ENCODE measurements at places on chromosomes 3 and 15.
A peak's percentile ranks its signal among the peaks of the same experiment; 100 is the strongest.

DNA sequence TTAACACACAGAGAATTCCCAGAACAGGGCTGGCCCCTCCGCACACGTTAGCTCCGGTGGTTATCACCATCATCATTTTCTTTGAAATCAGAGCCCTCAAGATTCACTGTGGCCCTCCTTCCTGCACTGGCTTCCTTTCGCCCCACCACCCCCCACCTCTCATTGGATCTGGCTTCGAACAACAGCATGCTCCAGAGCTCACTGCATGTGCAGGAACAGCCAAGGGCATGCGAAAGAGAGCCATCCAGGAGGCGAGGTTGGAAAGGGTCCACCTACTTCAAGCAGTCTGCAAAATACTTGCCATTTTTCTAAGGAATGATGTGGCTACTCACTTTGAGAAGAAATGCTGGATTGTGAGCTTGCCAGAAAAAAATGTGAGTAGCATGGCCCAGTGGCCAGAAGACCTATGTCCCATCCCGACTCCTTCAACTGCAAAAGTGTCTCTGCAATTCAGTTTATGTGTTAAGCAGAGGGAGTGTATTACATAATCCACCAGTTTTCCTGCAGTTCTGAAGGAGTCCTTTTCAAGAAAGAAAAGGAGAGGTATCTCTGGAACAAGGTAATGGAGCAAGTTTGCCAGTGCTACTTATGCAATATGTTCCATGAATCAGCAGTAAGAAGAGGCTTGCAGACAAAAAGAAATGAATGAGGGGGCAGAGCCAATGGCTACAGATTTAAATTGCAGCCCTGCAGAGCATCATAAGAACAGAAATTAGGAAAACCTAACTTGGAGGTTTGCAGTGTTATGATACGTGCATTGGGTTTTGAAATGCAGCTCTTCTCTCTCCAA is 92.8 kb downstream of the OCA2 start:
- H3K4me3 ChIP-seq = no peak overlapping the region
- no peaks in the 10 kb centered on the region for H3K36me3 ChIP-seq
- no peak overlapping the region for H3K27ac ChIP-seq
- DNase-seq = peak; percentile 80
- H3K4me1 ChIP-seq = no peaks in the 10 kb centered on the region

DNA sequence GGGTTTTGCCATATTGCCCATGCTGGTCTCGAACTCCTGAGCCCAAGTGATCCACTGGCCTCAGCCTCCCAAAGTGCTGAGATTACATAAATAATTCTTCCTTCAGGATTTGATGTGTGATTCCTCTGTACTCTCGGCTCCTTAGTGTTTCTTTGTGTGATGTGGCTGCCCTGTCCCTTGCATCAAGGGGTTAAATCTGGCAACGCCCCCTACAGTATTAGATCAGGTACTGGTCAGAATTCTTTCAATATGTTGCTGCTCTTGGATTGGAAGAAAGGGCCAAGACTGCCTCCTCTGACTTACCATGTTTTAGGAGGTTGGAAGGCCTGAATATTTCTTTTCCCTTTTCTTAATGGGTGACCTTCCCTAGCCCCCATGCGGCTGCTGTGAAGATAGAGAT is 390.6 kb upstream of the WNT5A start:
- no peak for DNase-seq
- no peak overlapping the region for H3K27ac ChIP-seq
- H3K4me1 ChIP-seq = no peaks in the 10 kb centered on the region
- H3K36me3 ChIP-seq = no peaks in the 10 kb centered on the region
- no peak overlapping the region for H3K4me3 ChIP-seq

GRCh38 chr3:4587061-4587837 is 94.1 kb downstream of the ITPR1 start:
- no peak overlapping the region for H3K4me3 ChIP-seq
- DNase-seq = no peak
- no peaks in the 10 kb centered on the region for H3K27me3 ChIP-seq
- no peaks in the 10 kb centered on the region for H3K36me3 ChIP-seq

- DNase-seq = no peak
- H3K4me1 ChIP-seq = no peaks in the 10 kb centered on the region
- no peaks in the 10 kb centered on the region for H3K27me3 ChIP-seq
- H3K36me3 ChIP-seq = no peaks in the 10 kb centered on the region
- H3K4me3 ChIP-seq = no peak overlapping the region
Observed at GRCh38 chr15:77857419-77857818, 220.1 kb downstream of the TBC1D2B start.

- no peak overlapping the region for H3K4me3 ChIP-seq
- no peaks in the 10 kb centered on the region for H3K4me1 ChIP-seq
- no peaks in the 10 kb centered on the region for H3K36me3 ChIP-seq
- H3K27me3 ChIP-seq = no peaks in the 10 kb centered on the region
- H3K27ac ChIP-seq = no peak overlapping the region
Observed at GRCh38 chr15:36960179-36960946, 140.0 kb downstream of the MEIS2 start.

- H3K4me3 ChIP-seq = no peak overlapping the region
- no peaks in the 10 kb centered on the region for H3K27me3 ChIP-seq
- H3K36me3 ChIP-seq = no peaks in the 10 kb centered on the region
Observed at GRCh38 chr15:52496776-52497470, 31.8 kb downstream of the MYO5A start.

- no peak for DNase-seq
- no peak overlapping the region for H3K27ac ChIP-seq
- peaks cover 14% of the 10 kb centered on the region for H3K4me1 ChIP-seq
- H3K36me3 ChIP-seq = no peaks in the 10 kb centered on the region
- H3K4me3 ChIP-seq = no peak overlapping the region
Observed at GRCh38 chr3:43892526-43892925, 201.8 kb downstream of the ABHD5 start.

DNA sequence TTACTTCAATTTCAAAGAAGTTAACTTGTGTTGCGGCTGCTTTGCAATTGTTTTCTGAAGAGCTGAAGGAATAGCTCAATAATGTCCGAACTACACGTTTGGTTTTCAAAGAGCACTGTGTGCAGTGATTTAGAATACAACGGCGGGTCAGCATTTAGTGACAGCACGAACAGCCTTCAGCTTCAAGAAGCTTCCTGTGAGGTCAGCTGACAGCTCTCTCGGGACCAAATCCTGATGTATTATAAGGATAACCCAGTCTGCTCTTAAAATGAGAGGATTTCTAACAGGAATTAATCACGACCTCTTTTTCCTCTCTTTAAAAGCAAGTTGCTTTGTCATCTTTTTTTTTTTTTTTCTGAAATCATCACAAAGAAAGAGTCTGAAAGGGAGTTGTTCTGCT is 97.9 kb upstream of the UNC13C start:
- no peaks in the 10 kb centered on the region for H3K27me3 ChIP-seq
- H3K36me3 ChIP-seq = no peaks in the 10 kb centered on the region
- H3K4me1 ChIP-seq = no peaks in the 10 kb centered on the region
- no peak overlapping the region for H3K4me3 ChIP-seq
- H3K27ac ChIP-seq = no peak overlapping the region

DNA sequence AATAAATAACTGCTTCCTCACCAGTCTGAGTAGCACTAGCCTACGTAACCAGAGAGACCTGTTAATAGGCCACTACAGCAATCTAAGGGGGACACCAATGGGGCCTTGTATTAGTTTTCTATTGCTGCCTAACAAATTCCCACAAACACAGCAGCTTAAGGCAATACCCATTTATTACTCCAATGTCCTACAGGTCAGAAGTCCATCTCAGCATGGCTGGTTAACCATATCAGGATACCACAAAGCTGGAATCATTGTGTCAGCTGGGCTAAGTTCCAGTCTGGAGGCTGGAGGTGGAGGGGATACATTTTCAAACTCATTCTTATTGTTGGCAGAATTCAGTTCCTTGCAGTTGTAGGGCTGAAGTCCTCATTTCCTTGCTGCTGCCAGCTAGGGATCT is 331.9 kb downstream of the ULK4 start:
- no peaks in the 10 kb centered on the region for H3K36me3 ChIP-seq
- no peak overlapping the region for H3K27ac ChIP-seq
- no peaks in the 10 kb centered on the region for H3K27me3 ChIP-seq

- no peak overlapping the region for H3K27ac ChIP-seq
- H3K27me3 ChIP-seq = no peaks in the 10 kb centered on the region
- no peaks in the 10 kb centered on the region for H3K36me3 ChIP-seq
- H3K4me3 ChIP-seq = no peak overlapping the region
- DNase-seq = no peak
Observed at GRCh38 chr3:188446766-188447165, 292.8 kb downstream of the LPP start.

DNA sequence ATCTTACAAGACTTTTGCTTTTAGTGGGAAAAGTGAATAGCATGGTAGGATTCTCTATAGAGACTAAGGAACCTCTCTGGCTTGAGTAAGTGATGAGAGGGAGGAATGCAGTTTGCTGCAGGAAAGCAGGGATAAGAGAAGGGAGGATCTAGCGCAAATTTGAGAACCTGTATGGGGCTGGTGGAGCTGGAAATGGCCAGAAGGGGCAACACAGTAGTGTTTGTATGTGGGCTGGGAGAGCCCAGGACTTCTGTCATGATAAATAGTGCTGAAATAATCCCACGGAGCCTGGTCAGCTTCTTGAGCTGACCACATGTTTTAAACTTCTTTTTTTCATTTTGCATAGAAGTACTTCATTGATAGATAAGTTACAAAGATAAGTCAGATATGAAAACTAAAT is 11.2 kb upstream of the SHC4 start:
- peaks cover 13% of the 10 kb centered on the region for H3K4me1 ChIP-seq
- no peaks in the 10 kb centered on the region for H3K36me3 ChIP-seq
- no peak overlapping the region for H3K4me3 ChIP-seq

GRCh38 chr3:186772281-186772694 is 11.1 kb upstream of the EIF4A2 start:
- peak overlapping the region; percentile 44 for H3K4me3 ChIP-seq
- DNase-seq = no peak
- H3K27ac ChIP-seq = peak overlapping the region; percentile 39
- no peaks in the 10 kb centered on the region for H3K36me3 ChIP-seq

GRCh38 chr3:49120096-49120437 is 556 bp downstream of the USP19 start:
- H3K4me1 ChIP-seq = peaks cover 24% of the 10 kb centered on the region
- H3K36me3 ChIP-seq = peaks cover 78% of the 10 kb centered on the region
- peak overlapping the region; percentile 97 for H3K27ac ChIP-seq
- H3K4me3 ChIP-seq = peak overlapping the region; percentile 100
- no peaks in the 10 kb centered on the region for H3K27me3 ChIP-seq
- DNase-seq = no peak

DNA sequence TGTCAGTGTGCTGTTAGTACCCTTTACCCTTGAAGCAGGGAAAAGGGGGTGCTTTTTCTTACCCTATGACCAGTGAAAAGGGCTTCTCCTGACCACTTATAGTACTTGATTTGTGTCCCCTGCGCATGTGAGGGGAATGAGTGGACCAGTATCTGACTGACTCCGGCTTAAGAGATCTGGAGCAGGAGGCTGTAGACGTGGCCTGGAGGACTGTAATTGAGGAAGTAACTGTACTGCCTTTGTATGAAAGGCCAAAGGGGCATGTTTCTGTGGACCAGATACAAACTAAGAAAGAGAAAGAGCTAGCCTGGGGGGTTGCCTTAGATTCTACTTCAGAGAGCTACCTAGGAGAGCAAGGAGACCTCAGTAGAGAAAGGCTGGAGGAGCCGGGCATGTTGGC is 89.9 kb upstream of the TBL1XR1 start:
- H3K4me3 ChIP-seq = no peak overlapping the region
- H3K27me3 ChIP-seq = no peaks in the 10 kb centered on the region
- DNase-seq = no peak
- no peak overlapping the region for H3K27ac ChIP-seq
- H3K4me1 ChIP-seq = peaks cover 10% of the 10 kb centered on the region

DNA sequence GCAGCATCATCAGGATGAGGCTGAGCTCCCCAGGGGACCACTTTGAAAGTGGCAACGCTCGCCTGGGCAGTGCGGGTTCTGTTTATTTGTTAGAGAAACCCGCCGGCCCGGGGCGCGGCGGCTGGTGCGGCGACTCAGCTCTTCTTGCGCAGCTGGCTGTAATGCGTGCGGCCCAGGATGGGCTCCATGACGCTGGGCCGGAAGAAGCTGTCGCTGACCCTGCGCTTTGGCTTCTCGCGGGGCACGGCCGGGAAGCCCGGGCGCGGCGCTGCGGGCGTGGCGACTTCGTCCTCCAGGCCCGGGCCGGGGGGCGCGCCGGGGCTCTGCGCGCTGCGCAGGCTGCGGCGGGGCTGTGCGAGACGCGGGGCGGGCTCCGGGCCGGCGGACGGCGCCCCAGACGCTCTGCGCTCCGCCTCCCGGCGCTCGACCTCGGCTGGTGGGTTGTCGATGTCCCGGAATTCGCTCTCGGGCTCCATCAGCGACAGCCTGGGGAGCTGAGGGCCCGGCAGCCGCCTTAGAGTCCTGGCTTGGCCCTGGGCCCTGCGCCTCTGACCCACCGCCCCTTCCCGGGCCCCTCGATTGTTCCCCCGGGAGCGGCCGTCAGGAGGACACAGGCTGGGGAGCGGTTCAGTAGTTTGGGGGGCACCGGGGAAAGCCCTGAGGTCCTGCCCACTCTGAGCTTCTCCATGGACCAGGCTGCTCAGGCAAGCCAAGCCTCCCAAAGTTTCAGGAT is 10.3 kb upstream of the KIF7 start:
- peak overlapping the region; percentile 60 for H3K4me3 ChIP-seq
- H3K4me1 ChIP-seq = peaks cover 17% of the 10 kb centered on the region
- H3K27ac ChIP-seq = peak overlapping the region; percentile 81
- H3K27me3 ChIP-seq = no peaks in the 10 kb centered on the region

DNA sequence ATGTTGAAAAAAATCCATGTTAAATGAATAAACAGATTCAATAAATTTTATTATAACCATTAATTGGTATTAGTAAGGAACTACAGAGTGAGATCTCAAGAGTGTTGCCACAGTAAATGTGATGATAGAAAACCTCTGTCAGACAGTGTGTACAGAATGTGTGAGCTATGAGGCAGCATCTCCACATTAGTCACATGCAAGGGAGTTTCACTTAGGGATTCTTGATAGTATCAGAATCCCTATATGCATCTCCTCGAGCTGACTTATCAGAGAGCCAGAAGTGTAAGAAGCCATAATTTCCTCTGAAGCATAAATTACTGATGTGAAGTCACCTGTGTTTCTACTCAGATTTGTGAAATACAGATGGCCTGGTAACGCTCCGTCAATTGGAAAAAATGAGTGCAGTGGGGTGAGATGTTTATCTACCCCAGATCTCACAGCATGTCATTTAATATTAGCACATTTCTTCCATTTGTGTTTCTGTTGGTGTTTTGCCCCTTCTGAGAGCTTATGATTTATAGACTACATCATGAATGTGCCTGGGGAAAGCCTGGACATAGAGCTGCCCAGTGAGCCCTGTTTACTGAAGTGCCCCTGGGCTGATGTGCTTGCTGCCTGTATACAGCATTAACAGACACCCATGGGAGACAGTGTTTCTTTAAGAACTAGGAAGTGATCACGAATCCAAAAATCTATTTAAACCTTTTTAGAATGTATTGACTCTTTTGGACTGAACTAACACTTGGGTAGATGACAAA is 262.4 kb downstream of the CPNE4 start:
- no peak for DNase-seq
- no peaks in the 10 kb centered on the region for H3K4me1 ChIP-seq
- H3K27ac ChIP-seq = no peak overlapping the region
- H3K36me3 ChIP-seq = no peaks in the 10 kb centered on the region
- H3K4me3 ChIP-seq = no peak overlapping the region

DNA sequence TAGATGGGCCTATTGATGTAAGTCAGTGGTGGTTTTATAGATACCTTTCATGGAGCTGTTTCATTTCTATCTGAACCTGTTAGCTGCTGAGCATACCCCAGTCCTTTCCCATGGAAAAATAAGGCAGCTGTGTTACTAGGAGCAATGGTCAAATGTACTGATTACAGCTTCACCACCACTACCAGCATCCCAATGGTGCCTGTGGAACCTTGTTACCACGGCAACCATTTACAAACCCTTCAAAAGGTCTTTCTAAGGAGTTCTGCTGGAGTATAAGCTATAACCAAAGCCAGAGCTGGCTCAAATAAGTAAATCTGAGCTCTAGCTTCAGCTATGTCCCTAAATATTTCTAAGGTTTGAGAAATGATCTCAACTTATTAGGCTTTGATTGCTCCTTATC is 133.4 kb upstream of the ACP3 start:
- no peaks in the 10 kb centered on the region for H3K27me3 ChIP-seq
- DNase-seq = no peak
- H3K36me3 ChIP-seq = no peaks in the 10 kb centered on the region
